T-cell (primary cell): ENCODE measurements at places on chromosomes 3 and 15.

DNA sequence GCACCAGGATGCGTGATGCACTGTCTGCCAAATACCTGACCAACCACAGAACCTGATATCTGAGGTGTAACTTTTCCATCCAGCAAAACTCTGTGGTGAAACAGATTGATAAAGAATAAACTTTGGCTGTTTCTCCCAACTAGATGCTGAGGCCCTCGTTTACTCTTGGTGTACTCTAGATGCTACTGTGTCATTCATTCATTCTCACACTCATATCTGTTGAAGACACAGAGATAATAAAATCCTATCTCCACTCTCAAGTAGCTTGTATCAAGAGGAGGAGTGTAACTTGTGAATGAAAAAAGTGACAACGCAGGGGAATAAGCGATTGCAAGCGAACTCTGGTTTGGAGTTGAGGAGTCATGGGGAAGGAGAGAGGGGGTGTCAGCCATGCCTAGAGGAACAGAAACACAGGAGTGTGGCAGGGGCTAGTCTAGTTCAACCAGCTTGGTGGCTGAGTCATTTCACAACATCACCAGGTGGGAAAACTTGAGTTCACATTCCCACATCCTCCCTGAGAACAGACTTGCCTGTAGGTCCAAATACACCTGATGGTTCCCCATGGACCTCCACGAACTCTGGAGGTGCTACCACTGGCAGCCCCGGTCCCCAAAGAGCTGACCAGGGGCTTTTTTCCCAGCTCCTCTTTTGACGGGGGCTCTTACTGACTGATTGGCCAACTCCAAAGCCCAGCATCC lies 73.3 kb upstream of the SNRK start:
- no peak for DNase-seq

DNA sequence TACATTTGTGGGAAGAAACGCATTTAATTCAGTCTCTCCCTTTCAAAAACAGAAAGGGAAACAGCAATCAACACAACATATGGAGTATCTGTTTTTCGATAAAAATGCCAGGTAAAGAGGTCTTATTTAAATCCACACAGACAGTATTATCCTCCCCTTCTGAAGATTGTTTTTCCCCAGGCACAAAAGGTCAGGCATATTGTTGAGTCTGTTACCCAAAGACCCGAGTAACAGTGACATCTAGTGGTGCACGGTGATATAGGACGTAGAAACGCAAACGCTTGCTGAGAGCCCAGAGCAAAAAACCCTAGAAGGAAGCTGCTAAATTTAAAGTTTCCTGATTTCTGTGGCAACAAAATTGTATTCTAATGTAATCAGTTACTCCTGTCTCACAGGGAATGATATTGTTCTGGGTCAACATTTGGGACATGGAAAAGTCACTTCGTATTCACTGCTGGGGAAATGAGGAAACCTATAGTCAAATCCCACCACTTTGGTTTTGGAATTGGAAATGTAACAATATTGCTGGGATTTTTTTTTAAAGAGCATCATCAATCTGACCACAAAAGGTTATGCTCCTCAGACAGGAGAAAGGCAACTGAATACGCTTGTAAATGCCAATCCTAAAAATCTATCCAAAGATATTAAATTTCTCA lies 312.7 kb upstream of the CCDC54 start:
- peak; percentile 29 for DNase-seq

DNA sequence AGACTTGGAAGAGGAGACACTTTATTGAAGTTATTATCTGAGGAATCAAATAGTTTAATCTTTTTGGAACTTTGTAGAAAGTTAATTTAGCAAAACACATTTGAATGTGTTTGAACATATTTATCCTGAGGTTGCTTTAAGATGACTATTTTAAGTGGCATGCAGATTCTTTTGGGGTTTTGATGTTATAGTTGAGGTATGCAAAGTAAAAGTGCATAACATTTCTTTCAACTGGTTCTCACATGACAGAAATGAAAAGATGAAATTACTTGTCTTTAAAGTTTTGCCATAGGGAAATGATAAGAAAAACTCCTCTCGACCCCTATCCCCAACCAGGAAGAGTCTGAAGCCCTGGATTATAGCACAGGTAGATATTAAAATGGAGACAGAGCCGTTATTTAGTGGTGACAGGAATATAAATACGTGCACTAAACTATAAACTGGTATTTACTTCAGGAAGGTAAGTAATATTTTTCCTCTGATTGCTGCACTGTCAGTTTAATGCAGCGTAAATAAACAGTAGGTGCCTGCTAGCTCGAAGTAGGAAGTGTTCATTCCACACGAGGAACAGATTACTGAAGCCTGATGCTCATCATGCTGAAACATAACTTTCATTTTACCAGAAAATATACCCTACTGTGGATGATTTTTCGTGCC lies 15.1 kb upstream of the SATB1 start:
- no peak for DNase-seq

- no peak for DNase-seq
Observed at GRCh38 chr15:51111061-51111460, 16.4 kb upstream of the TNFAIP8L3 start.

- DNase-seq = no peak
Observed at GRCh38 chr15:68699881-68700454, 120.7 kb downstream of the ANP32A start.

- no peak for DNase-seq
Observed at GRCh38 chr15:67922971-67923945, 83.4 kb upstream of the RNU6-1 start.

DNA sequence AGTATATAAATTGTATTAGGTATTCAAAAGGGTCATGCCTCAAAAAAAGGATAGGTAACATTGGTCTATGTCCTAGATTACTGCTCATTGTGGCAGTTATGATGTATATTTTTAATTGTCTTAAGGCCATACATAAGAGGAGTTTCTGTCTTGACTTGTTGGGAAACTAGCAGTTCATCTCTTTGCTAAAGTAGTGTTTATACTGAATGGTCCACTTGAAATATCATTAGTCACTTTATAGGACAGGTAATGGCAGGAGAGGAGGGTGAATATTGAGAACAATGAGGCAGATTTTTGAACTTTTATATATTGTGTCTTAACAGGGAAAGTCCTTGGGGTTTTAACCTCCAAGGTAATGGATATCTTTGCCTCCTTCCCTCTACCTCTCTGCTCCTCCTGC lies 58.4 kb downstream of the TP63 start:
- DNase-seq = no peak

- no peak for DNase-seq
Observed at GRCh38 chr3:87272718-87273341, 3.6 kb downstream of the POU1F1 start.

DNA sequence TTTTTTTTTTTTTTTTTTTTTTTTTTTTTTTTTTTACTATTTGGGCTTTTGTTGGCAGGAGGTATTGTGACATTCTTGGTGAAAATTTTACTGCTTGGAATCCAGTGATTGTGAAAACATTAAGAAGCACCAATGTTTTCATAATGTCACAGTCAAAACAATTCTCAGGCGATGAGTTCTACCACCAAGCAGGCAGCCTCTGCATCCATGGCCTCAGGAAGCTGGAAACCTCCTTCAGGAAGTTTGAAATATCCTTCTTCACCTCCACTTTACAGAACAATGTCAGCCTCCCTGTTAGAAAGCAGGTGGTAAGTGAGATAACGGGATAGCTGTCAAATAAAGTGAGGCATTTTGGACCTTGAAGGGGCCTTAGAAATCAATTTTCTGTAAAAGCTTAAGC lies 98.3 kb downstream of the MEX3B start:
- DNase-seq = no peak

- DNase-seq = no peak
Observed at GRCh38 chr3:72272356-72272755, 487.4 kb upstream of the PROK2 start.

GRCh38 chr15:51727141-51727897 lies 10.1 kb downstream of the LYSMD2 start:
- no peak for DNase-seq

DNA sequence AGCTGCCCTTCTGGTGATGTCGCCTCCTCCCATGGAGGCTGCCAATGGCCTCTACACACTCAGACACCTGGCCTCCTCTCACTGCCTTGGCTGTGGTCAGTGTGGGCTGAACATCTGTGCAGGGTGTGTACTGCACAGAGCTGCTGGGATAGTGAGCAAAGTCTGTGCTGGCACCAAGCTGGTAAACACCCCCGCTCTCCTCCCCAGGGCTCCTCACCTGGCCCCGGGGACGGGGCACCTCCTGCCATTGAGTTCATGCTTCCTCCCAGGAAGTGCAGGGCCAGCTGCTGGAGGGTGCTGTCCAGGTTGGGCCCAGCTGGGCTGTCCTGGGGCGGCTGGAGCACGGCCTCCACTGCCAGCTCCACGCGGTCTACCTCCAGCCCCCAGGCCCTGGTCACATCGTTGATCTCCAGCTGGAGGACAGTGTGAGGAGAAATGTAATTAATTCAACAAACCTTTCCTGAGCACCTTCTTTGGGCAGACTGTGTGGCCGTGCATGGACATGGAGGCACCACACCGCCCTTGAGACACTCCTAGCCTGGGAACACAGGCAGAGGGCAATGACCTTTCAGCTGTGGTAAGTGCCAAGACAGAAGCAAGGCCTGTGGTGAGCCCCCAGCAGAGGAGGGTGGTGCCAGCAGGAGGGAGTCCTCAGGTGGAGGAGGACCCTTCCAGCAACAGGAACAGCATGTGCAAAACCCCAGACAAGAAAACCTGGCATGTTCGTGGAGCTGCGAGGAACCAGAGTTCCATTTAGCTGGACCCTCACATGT lies 6.8 kb downstream of the STOML1 start:
- DNase-seq = no peak

- no peak for DNase-seq
Observed at GRCh38 chr3:194988495-194989165, 282.3 kb downstream of the XXYLT1 start.

GRCh38 chr3:50525191-50525910 lies 21.9 kb upstream of the CACNA2D2 start:
- no peak for DNase-seq

- no peak for DNase-seq
Observed at GRCh38 chr15:81301815-81302399, 22.0 kb downstream of the STARD5 start.

- no peak for DNase-seq
Observed at GRCh38 chr3:79517766-79518413, 249.9 kb downstream of the ROBO1 start.

- no peak for DNase-seq
Observed at GRCh38 chr3:183274609-183275008, 21.6 kb downstream of the B3GNT5 start.

DNA sequence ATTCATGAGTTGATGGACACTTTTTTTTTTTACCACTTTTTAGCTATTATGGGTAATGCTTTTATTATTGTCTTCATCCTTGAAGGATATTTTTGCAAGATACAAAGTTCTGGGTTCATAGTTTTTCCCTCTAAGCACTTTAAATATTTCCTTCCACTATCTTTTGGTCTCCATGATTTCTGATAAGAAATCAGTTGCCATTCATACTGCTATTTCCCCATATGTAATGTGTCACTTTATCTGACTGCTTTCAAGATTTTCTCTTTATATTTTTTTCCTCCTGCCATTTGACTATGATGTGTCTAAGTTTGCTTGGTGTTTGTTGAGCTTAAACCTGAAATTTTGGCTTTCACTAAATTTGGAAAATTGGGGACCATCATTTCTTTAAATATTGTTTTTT lies 19.3 kb downstream of the NRG4 start:
- DNase-seq = no peak

DNA sequence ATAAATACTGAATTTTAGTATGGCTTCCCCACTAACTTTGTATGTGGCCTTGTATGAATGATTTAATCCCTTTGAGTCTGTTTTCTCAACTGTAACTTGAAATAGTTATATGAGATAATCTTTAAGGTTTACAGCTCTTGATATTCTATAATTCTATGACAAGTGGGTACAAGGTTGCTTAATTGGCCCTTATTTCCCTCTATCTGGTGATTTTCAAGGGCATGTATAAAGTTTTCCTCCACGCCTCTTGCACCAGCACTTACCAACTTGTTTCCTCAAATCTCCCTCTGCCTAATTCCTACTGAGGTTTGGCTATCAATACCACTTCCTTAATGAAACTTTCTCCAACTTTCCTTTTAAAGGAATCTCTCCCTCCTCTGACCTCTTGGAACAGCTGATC lies 112.9 kb downstream of the ISL2 start:
- DNase-seq = no peak

DNA sequence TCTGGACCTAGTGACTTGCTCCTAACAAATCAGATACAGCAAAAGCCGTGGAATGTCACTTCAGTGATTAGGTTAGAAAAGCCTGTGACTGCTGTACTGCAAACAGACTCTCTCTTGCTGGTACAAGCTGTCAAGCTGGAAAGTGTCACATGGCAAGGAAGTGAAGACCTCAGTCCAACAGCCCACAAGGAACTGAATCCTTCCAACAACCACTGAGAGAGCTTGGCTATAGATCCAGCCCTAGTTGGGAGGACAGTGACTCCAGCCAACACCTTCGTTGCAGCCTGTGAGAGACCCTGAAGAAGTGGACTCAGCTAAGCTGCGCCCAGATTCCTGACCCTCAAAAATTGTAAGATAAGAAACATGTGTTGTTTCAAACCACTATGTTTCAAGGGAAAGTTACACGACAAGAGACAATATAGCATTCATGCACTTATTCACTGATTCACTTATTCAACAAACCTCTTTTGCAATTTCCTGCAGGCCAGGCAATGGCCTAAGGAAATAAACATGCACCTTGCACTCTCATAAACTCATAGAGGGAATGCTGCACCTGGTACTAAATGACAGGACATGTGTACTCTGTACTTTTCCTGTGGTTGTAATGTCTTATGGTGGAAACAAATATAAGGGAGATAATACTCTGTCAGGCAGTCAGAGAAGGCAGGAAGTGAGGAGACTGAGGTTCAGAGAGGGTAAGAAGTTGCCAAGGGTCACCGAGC lies 142.9 kb downstream of the CADPS start:
- DNase-seq = no peak

GRCh38 chr3:171883893-171884279 lies 40.7 kb downstream of the TMEM212 start:
- no peak for DNase-seq

DNA sequence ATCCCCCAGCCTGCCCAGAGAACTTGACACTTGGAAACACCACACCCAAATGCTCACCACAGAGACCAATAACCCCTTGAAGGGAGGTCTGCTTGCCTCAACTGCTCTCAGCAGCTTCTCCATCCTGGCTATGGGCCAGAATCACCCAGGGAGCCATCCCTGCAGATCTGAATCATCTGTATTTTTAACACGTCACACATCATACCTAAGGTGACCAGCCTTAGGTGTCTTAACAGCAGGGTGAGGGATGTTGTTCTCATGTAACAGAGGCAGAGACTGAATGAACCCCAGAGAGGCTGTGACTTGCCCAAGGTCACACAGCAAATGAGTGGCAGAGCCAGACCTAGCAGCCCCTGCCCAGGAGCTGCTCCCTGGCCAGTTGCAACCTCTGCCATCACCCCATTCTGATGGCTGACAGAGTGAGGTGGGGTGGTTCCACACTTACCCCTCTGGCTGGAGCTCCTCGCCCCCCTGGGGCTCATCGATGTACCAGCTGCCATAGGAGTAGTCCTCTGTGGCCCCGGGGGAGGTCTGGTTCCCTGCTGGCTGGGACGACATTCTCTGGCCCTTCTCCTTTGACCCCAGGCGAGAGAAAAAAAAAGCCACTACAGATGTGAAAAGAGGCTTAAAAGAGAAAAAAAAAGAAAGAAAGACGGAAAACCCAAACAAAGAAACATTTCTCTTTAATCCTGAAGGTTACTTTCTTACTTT lies 722 bp downstream of the STRA6 start:
- DNase-seq = no peak
